ENCODE measurements at places on chromosomes 1 and 21.

DNA sequence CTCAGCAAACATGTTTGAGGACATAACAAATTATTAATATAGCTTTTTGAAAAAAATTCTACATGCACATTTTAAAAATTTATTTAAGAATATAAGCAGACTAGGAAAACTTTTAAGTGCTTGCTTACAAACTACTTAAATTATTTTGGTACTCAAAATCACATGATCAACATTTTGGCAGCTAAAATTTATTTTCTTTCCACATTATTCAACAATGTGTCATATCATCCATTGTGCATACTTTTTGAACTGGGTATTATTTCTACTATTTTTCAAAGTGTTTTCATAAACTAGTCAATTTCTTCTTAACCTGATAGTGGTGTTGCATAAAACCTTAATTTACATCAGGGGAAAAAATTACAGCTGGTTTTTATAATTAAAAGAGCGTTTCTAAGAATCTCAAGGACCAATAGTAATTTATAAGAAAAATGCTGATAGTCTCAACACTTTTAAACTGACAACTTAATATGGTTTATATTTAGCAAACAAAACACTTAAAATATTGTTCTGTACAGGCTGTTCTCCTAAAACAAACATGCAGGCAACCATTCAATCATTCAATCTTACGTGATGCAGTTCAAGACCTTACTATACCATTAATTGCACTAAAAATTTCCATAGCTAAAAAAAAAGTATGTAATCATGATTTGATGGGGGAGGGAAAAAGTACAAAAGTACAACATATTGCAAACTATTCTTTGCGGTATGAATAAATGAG, 105.0 kb downstream of the GPATCH2 start:
- DNase-seq = no peak

DNA sequence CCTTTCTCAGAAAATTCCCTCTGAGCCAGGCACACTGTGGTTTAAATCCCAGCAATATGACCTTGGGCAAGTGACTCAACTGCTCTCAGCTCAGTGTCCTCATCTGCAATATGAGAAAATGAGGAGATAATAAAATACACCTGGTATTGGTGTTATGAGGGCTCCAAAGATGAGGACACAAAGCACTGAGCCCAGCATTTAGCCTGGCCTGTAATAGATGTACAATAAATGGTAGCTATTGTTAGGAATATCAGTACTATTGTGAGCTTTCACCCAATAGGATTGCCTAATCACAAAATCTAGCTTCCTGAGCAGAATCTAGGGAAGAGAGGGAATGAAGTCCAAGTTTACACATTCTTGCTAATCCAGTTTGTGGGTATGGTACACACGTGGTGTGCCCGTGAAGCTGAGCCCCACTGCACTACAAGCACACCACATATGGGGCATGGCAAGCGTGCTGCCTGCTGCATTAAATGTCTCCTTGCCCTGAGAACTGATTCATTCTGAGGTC, 24.3 kb upstream of the SLC30A1 start:
- DNase-seq = peak; percentile 33

- DNase-seq = peak; percentile 49
Observed at GRCh38 chr1:152050886-152051675, 14.3 kb upstream of the S100A11 start.

- DNase-seq = no peak
Observed at GRCh38 chr1:167791281-167792187, 69.8 kb downstream of the MPZL1 start.

- no peak for DNase-seq
Observed at GRCh38 chr1:31646259-31646960, 1.7 kb upstream of the PEF1 start.

- DNase-seq = no peak
Observed at GRCh38 chr1:158155673-158156072, 25.0 kb upstream of the CD1D start.

GRCh38 chr1:24984300-24984699, 54.2 kb upstream of the RUNX3 start:
- no peak for DNase-seq

DNA sequence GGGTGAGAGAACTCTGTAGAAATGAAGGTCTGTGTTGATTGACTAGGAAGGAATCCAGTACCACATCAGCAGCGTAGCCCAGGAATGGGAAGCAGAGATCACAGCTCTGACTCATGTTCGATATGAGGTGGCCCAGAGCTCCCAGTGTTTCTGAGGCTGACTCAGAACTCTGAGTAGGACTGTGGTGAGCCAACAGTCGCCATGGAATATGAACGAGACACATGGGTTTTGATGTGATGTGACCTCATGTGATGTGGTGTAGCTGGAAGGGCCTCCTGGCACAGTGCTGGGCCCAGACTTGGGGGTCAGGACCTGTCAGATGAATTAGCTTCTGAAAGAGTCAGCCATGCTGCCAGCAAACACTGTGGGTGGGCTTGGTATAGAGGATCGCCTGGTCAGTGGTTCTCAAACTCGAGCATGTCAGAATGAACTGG, 237.0 kb downstream of the MRPL39 start:
- DNase-seq = no peak

DNA sequence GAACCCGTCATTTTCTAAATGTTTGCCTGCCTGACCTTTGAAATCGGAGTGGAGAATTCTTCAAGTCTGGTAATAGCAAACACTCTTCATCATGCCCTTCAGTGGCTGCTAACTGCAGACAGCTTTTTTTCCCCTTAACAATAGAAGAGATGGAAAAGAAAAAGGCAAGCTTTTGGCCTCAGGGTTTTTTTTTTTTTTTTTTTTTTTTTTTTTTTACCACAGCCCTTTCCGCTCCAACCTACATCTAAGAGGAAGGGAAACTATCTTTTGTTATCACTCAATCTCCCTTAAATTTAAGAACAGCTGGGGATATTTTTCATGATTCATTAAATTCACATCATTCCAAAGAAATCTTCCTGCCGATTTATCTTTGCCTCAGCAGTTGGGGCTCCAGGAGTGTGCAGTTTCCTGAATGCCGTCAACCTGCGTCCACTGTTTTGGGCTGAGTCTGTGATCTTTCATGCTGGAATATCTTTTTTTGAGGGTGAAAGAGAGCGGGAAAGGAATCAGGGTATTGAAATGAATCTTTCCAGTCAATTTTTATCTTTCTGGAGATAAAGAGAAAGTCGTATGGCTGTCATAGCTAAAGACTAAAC, 144.5 kb upstream of the SMYD2 start:
- DNase-seq = no peak

GRCh38 chr1:183776731-183777130, 28.2 kb upstream of the RGL1 start:
- DNase-seq = no peak

- no peak for DNase-seq
Observed at GRCh38 chr1:218874801-218875400, 298.8 kb upstream of the LYPLAL1 start.

DNA sequence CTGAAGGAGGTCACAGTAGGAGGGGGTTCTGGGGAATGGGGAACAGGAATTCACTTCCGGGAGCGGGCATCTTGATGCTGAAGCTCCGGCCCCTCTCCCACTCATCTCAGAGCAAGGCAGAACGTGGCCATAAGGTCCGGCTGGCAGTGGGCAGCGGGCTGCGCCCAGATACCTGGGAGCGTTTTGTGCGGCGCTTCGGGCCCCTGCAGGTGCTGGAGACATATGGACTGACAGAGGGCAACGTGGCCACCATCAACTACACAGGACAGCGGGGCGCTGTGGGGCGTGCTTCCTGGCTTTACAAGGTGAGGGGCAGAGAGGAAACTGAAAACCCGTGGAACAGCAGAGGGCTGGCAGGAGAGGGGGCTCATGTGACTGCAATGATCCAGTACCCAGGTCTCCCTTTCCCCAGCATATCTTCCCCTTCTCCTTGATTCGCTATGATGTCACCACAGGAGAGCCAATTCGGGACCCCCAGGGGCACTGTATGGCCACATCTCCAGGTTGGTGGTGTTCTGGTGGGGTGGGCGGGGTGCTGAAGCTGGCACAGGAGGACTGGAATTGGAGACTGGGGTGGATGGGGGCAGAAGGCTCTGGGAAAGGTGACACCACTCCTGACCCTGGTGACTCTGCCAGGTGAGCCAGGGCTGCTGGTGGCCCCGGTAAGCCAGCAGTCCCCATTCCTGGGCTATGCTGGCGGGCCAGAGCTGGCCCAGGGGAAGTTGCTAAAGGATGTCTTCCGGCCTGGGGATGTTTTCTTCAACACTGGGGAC, 3.0 kb downstream of the SLC27A3 start:
- no peak for DNase-seq

- no peak for DNase-seq
Observed at GRCh38 chr1:189693140-189693539, 784.5 kb downstream of the BRINP3 start.

DNA sequence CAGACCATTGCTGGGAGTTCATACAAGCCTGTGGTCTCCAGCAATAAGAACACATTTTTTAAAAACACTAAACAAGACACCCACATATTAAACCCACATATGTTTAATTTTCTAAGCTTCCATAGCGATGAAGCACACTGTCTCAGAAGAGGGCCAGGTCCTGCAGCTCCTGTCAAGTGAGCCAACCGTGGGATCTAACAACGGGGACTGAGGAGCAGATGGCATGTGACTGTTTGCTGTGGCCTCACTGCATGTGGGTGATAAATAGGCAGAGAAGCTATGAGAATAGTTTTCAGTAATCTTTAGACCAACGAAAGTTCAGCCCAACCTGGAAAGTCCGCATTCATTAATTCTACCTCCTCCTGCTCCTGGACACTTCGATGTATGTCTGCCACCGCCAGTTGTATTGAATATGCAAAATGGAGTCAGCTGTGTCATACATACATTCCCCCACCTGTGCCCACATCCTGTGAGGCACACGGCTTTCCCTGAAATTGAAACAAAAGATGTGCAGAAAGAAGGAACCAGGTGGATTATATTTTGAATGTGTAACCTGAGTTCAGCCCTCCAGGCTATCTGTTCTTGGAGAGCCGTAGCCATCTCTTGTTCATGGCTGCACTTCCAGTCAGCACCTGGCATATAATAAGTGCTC, 88.2 kb downstream of the MIS18A start:
- no peak for DNase-seq

DNA sequence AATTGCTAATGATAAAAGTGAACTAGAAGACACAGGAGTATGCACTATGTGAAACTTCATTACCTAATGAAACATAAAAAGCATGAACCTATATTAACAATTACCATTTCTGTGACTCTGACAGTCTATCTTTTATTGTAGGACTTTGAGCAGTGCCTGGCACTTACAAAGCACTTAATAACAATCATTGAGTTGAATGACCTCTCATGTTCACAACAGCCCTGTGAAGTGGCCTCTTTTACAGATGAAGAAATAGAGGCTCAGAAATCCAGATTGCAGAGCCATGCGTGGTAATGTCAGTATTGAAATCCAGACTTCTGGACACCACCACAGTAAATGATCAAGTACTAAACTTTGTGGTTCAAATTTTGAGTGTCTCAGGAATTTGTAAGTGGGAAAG, 326.4 kb downstream of the NTNG1 start:
- no peak for DNase-seq

DNA sequence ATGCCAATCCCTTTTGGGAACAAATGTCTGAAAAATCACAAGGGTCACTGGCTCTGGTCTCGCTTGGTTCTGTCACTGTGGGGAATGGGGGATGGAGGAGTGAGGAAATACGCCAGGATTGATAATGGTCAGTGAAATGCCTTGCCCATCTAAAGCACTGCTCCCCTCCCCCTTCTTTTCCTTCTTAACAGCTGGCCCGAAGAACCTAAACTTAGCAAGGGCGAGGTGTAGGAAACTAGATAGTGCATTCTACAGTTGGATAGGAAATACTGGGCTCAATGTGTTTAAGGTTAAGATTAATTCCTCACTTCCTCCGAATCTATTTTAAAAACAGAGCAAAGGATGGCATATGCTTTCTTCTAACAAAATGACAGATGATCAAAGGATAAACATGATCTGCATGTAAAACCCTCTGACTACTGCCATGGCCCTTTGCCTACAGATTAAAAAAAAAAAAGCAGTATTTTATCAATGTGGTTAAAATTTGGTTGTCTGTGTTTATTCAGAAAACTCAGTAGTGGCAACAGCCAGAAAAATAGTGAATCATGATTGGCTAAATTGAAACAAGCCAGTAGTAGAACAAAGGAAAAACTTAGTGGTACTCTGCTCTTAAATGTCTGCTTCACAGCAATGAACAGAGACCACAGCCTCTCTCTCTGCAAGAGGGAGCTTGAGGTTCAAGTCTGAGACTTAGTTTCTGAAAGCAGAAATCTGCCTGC, 86.1 kb upstream of the VAV3 start:
- DNase-seq = no peak

DNA sequence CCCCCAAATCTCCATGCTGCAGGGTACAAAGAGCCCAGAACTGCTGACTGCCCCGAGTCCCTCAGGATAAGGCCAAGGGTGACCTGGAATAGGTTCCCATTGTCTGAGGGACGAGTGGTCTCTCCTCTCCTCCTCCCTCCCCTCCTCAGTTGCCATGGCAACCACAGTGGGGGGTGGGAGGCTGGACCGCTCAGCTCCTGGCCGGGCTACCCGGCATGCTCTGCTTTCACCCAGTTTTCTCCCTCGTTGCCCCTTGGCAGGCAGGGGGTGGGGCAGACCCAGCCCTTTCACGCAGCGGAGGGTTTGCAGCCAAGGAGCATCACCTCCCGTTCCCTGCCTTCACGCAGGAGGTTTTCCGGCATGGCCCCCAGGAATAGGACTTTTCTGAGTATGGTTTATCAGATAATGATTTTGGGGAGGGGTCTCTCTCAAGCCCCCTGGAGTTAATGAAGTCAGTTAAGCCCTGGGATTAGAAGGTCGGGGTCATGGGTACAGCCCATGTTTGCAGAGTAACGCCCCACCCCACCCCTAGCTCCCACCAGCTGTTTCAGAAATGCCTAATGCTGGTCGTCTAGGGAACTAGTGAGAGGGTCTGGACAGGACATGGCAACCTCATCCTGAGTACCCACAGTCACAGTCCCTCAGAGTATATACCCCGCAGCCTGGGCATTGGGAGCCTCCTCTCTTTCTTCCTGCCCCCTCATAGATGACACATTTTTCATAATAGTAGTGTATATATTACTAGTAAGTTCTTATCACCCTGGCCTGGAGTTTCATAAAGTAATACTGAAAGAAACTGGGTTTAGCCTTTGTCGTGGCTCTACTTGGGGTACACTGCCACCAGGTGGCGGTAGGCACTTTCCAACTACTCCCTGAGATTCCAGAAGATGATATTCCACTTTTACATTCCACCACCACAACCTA, 20.7 kb downstream of the C1QB start:
- peak; percentile 64 for DNase-seq

- no peak for DNase-seq
Observed at GRCh38 chr1:11600836-11601235, 53.4 kb downstream of the FBXO2 start.

GRCh38 chr1:218931324-218931723, 242.4 kb upstream of the LYPLAL1 start:
- no peak for DNase-seq

- DNase-seq = no peak
Observed at GRCh38 chr1:160251011-160251410, 11.3 kb downstream of the DCAF8 start.

GRCh38 chr1:156524481-156524869, 23.9 kb upstream of the MEF2D start:
- no peak for DNase-seq

- DNase-seq = no peak
Observed at GRCh38 chr1:110091381-110091780, 20.9 kb upstream of the UBL4B start.

Measured in PC-9 (cell line).